ENCODE measurements at places on chromosomes 3 and 15. TPM values are rescaled to one million over a fixed set of nuclear protein-coding genes. Genes with fewer than 3 reads are reported as not detected.

DNA sequence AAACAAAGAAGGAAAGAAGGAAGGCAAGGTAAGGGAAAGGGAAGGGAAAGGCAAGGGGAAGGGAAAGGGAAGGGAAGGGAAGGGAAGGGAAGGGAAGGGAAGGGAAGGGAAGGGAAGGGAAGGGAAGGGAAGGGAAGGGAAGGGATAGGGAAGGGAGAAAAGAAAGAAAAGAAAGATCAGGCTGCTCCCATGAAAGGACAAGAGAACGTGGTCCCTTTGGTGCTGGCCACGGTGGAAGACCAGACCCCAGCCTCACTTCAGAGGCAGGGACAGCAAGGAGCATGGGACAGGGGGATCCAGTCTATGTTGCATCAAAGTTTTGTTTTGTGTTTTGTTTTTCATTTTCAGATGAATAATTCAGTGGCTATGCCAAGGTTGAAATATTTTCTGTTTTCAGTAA lies 111.4 kb upstream of the IGF1R start:
- H3K27ac ChIP-seq: no peak overlapping the region
- H3K4me1 ChIP-seq: no peaks in the 10 kb centered on the region
- H3K4me3 ChIP-seq: no peak overlapping the region
- no peaks in the 10 kb centered on the region for H3K36me3 ChIP-seq
- DNase-seq: no peak

DNA sequence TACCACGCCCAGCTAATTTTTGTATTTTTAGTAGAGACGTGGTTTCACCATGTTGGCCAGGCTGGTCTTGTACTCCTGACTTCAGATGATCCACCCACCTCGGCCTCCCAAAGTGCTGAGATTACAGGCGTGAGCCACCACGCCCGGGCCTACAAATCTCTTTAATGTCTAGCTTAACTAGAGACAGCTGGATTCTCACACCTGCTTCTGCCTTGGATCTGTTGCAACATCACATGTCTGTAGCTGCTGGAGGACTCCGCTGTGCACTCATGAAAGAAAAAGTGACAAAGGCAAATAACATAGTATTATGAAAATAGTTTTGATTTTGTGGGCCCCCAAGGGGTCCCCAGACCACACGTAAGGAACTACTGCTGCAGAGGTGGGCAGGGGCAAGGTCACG lies 85.9 kb downstream of the NCEH1 start:
- H3K36me3 ChIP-seq: no peaks in the 10 kb centered on the region
- no peak overlapping the region for H3K27ac ChIP-seq
- no peaks in the 10 kb centered on the region for H3K27me3 ChIP-seq
- peaks cover 8% of the 10 kb centered on the region for H3K4me1 ChIP-seq
- no peak overlapping the region for H3K4me3 ChIP-seq

- H3K36me3 ChIP-seq: no peaks in the 10 kb centered on the region
- H3K27ac ChIP-seq: no peak overlapping the region
- H3K4me3 ChIP-seq: no peak overlapping the region
- DNase-seq: no peak
- H3K4me1 ChIP-seq: peaks cover 4% of the 10 kb centered on the region
- no peaks in the 10 kb centered on the region for H3K27me3 ChIP-seq
Measured at GRCh38 chr3:134344560-134344959, 29.7 kb downstream of the AMOTL2 start.

- no peaks in the 10 kb centered on the region for H3K4me1 ChIP-seq
- DNase-seq: no peak
- H3K36me3 ChIP-seq: no peaks in the 10 kb centered on the region
- no peak overlapping the region for H3K27ac ChIP-seq
- no peak overlapping the region for H3K4me3 ChIP-seq
Measured at GRCh38 chr3:25655659-25656058, 9.0 kb downstream of the TOP2B start.

The MRAS gene
- 48.0 TPM for total RNA-seq

The SYNPR gene
- total RNA-seq: not detected

The ADGRG7 gene
- not detected for total RNA-seq

The PRR20G gene
- total RNA-seq: not detected

The NANOGP8 gene
- total RNA-seq: 0.60 TPM

The CSTA gene
- 18.6 TPM for total RNA-seq

Measured in left lung (tissue), 14 donors.